Psoas muscle (tissue), 8 donors: ENCODE measurements at places on chromosomes 5 and 9. TPM values are rescaled to one million over a fixed set of nuclear protein-coding genes. Genes with fewer than 3 reads are reported as not detected.
A peak's percentile ranks its signal among the peaks of the same experiment; 100 is the strongest.

GRCh38 chr9:91085517-91086291 is 276.0 kb downstream of the AUH start:
- DNase-seq, result no peak

DNA sequence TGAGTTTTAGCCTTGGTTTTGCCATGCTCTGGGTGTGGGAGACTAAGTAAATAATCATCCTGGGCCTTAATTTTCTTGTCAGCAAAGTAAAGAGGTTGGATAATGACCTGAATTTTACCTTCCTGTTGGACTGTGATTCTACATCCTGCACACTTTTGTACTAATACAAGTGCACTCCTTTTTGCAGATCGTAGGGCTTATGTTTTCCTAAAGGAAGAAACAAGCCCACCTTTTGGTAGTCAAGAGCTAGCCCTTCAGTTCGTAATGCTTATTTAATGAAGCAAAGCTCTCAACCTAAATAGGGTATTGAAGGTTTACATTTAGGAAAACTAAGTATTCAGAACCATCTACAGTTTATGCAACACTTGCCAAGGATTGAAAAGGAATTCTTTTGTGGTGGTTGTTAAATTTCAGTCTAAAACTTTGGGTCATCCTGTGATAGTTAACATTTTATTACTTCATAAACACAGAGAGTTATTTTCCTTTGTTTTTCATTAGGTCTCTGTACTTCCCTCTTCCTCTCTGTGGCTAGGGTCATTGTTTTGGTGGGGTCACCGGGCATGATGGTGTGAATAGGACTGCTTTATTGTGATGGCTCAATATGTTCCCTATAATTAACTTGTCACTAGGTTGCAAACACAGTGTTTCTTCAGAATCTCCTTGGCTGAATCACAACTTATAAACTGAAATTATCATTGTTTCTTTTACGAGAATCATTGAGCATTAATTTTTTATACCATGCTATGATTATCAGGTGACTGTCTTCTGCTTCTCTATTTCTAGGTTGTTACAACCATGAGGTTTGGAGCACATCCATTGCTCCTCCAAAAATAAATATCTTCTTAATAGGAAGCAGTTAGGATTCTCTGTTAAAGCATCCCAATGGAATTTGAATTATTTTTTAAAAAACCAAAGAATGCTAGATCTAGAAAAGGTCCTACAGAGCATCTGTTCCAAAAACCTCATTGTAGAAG is 28.5 kb downstream of the SPINK5 start:
- DNase-seq, result no peak

DNA sequence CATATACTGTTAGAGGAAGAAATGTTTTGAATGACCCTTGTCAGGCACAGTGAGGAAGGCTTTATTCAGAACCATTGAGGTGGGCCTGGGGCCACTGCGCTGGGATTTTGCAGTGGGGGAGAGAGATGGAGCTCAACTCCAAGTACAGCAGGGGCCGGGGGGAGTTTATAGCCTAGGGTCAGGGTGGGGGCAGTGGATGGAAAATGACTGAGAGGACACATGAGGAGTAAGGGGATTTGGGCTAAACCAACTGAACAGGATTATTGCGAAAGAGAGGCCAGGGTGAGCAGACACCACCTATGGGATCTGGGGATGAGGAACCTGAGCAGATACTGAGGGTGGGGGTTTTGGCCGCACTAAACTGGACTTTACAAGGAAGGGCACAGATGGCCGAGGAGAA is 6.3 kb downstream of the CEP72 start:
- DNase-seq, result no peak

DNA sequence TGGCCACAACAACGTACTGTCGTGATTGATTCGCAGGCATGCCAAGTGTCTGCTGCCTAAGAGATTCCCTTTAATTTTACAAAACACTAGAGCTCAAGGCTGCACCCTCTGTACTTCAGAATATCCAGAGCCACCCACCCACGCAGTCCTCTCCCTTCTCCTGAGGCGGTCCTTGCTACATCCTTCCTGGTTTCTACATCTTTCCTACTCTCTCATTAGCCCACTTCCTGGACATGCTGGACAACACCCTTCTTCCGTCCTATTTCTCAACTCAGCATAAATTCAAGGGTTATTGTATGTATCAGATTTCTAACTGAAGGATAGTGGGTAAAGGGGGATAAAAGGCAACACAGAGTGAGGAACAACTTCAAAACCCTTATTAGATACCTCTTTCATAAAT is 148.4 kb upstream of the MAP3K1 start:
- no peak for DNase-seq

The INSL6 gene
- polyA plus RNA-seq, result not detected

The CDC14B gene
- 2.6 TPM for polyA plus RNA-seq

GRCh38 chr5:40395251-40395650 is 284.5 kb upstream of the PTGER4 start:
- DNase-seq, result no peak

- DNase-seq, result no peak
These were observed 48.7 kb downstream of the FBXW11 start for GRCh38 chr5:171957591-171958251.

GRCh38 chr9:20624201-20625002 is 2.1 kb upstream of the MLLT3 start:
- DNase-seq, result peak; percentile 37

The PCDHGA9 gene
- 0.36 TPM for polyA plus RNA-seq
